ENCODE measurements at places on chromosomes 5 and 9.

GRCh38 chr9:15136646-15137045, 170.4 kb downstream of the TTC39B start:
- DNase-seq, result no peak

DNA sequence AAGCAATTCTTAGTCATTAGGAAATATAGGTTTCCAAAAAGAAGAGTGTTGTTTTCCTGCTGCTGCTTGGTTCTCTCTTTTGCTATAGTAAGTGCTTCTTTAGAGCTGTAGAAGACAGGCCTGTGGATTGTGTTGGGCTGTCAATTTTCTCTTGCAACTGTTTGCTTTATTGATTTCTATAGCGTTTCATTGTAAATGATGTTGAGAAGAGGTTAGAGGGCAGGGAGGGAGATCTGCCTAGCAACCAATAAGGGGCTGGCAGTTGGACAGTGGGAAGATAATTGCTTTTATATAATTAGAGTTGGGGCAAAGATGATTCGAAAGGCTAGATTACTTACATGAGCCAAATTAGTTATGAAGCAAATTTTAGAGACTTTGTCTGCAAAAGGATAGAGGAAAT, 11.1 kb downstream of the UNC13B start:
- no peak for DNase-seq

DNA sequence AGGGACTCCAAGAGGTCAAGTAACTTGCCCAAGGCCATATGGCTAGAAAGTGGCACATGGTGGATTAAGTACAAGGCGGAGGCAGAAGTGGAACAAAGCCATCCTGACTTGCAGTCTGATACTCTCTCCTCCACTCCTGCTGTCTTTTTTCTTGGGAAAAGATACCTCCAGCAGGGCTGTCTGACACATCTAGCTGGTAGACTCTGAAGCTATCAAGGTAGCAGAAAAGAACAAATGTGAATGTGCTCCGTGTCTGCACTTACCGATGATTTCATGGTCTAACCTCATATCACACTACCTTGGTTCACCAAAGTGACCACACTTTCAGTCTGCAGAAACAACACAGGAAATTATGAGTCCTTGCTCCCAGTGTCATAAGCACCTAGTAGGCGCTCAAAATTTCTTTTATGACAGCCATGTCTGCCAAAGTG, 284.8 kb downstream of the CRB2 start:
- DNase-seq, result no peak

DNA sequence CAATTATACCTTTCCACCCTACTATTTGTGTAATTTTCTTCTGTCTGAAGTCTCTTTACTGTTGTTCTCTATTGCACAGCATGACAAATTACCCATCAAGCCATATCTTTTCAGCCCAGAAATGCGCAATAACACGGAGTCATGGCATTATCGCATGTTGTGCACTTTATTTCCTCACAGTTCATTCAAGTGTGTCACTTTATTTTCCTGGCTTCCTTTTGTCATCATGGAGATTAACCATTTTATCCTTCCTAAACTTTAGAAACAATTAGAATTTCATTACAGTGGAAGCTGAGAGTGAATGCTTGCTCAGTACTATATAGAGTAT, 41.3 kb upstream of the MEF2C start:
- no peak for DNase-seq

DNA sequence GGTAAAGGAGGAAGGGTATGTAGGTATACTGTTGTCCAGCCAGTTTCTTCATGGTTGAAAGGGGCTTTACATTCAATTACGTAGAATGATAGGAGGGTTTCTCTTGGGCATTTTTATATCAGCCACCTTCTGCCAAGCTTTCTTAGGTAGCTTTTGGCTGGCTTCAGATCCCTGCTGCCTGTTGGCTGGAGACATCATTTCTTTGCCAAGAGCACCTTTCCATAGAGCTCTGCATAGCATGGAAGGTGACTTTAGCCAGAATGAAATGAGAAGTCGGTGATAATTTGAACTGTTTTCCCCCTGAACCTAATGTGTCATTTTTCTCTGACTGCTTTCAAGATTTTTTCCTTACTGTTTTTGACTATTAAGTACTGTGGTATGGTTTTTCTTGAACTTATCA, 26.9 kb downstream of the TMEFF1 start:
- DNase-seq, result no peak

DNA sequence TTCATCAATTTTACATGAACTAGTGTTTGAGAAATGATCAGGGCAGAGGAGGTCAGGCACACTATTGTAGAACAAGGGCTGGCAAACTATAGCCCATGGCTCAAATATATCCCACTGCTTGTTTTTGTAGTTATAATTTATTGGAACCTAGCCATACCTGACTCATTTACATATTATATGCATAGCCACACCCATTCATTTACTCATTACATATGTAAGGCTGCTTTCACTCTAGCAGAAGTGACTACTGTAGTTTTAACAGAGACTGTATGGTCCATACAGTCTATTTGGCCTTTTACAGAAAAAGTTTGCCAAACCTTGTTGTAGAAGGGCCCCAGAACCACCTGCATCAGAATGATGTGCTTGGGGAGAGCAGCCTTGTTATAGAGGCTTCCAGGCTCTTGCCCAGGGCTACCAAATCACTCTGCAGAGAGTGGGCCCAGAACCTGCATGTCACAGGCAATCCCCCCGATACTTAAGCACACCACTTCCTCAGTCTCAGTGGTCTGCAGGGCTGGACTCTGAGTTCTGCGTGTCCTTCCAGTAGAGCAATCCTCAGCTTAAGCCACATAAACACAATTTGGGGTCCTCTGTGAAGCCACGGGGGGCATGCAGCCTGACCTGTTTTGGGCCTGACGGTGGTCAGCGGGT, 6.7 kb downstream of the ANKS6 start:
- no peak for DNase-seq

- no peak for DNase-seq
Observed at GRCh38 chr9:2781336-2781735, 62.6 kb downstream of the PUM3 start.

DNA sequence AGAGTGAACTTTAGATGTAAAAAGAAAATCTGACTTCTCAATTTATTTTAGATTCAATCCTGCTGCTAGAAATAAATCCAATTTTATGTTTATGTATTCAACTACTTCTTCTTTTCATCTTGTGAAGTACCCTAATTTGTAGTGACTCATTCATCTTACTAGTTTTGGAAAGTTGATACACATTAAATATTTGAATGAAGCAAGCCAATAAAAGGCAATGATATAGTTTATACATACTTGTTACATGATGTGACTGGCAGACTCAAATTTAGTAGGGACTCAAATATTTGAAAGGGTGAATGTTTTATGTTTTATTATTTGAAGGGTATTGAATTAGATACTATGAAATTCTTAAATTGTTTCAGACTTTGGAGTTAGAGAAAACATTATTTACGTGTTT, 34.7 kb downstream of the CSNK1G3 start:
- no peak for DNase-seq

DNA sequence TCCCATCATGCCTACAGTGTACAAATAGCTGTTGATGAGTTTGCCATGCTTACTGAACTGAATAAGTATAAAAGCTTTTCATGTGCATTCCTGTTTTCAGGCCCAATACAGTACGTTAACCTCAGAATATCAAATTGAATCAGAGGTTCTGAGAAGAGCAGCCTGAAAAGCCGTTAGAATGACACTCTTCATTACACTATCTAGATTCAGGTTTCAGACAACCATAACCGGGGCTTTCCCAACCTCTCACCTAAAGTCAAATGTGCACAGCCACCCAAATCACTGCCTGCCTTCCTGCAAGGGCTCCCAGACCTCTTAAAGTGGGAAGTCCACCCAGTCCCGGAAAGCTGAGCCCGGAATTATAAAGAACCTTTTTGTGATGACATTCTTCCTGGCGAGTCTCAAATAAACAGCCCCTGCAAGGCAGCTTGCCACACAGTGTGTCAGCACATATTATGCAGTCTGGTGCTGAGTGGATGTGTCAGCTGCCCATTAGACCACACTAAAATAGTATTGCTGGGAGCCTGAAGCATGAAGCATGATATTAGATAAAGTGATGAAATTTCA, 245.8 kb downstream of the TLE4 start:
- DNase-seq, result no peak

- no peak for DNase-seq
Observed at GRCh38 chr5:36985387-36985786, 108.8 kb downstream of the NIPBL start.

- no peak for DNase-seq
Observed at GRCh38 chr9:105281926-105282325, 37.5 kb downstream of the SLC44A1 start.

- DNase-seq, result no peak
Observed at GRCh38 chr9:112011051-112011620, 114.5 kb downstream of the UGCG start.

DNA sequence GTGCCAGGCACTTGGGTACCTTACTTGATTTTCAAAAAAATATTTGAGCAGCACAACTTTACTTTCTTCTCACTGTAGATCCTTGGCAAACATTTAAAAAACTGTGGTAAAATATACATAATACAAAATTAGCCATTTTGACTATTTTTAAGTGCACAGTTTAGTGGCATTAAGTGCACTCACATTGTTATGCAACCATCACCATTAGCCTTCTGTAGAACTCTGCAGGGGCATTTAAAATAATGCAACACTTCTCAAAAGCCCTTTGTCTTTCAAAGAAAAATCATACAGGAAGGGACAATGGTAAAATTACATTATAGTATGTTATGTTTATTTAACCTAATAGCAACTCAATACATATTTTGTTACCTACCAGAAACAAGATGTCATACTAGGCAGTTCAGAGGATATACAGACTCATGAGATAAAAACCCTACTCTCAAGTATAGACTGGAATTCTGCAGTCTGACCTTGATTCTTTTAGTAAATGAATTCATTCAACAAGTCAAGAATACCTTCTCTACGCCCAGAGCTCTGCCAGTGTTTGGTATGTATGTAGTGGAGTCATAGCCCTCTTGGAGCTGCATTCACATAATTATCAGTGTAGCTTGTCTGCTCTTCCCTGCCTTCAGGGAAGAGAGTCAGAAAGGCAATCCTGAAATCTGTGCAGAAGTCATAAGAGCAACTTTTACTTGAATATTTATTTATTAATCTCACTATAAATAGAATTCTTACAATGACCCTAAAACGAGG, 74.0 kb upstream of the ARRDC3 start:
- no peak for DNase-seq

DNA sequence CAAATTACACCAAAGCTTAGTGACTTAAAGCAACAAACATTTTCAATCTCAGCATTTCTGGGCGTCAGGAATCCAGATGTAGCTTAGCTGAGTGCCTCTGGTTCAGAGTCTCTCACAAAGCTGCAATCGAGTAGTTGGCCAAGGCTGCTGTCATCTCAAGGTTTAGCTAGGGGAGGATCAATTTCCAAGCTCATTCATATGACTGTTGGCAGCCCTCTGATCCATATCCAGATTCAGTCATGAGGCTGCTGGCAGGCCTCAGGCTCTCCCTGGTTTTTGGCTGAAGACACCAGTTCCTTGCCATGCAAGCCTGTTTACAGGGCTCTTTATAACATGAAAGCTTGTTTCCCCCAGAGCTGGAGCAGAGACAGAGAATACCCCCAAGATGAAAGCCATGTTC, 419.5 kb upstream of the TLE4 start:
- no peak for DNase-seq

DNA sequence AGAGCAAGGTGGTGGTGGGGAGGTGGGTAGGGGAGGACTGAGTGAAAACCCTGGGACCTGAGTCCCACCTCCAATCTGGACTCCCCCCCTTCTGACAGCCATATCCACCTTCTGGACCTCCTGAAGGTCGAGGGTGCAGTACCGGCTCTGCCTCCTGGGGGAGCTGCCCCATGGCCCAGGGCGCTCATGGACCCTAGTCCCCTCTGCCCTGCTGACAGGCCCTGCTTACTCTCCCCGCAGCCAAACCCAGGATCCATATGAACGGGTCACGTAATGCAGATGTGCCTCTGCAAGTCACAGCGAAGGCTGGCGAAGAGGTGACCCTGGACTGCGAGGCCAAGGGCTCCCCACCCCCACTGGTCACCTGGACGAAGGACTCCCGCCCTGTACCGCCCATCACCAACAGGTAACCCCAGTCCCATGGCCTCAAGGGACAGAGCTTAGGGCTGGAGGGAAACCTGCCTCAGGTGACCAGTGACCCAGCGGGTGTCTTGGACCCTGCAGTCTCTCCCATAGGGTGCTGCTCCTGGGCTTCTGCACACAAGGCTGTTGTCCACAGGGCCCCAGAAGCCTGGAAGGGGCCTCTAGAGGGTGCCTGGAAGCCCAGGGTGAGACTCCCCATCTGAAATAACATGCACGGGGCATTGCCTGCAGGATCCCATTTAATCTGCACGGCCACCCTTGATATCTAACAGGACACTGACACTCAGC, 61.7 kb downstream of the HMCN2 start:
- no peak for DNase-seq

GRCh38 chr9:81613002-81613812, 76.1 kb downstream of the TLE1 start:
- no peak for DNase-seq

- DNase-seq, result peak; percentile 46
Observed at GRCh38 chr9:132412089-132412488, 2.1 kb downstream of the CFAP77 start.
